ENCODE measurements at places on chromosomes 16 and 17.

DNA sequence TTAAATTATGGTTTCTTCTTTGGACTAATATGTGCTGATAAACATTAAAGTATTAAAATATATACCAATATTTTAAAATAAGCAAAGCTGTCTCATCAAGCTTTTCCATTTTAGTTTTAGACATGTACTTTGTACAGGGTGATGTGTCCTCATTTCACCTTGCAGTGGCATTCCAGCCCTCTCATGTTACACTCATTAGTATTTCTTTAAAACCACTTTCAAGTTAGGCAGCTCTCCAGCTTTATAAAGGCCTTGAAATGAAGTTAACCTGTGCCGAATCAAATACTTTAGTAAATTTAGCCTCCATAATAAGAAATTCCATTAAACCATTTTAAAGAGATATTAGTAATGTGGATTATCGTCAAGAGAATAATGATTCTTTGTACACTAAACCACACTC, 107.6 kb upstream of the HLF start:
- peak; percentile 23 for DNase-seq

DNA sequence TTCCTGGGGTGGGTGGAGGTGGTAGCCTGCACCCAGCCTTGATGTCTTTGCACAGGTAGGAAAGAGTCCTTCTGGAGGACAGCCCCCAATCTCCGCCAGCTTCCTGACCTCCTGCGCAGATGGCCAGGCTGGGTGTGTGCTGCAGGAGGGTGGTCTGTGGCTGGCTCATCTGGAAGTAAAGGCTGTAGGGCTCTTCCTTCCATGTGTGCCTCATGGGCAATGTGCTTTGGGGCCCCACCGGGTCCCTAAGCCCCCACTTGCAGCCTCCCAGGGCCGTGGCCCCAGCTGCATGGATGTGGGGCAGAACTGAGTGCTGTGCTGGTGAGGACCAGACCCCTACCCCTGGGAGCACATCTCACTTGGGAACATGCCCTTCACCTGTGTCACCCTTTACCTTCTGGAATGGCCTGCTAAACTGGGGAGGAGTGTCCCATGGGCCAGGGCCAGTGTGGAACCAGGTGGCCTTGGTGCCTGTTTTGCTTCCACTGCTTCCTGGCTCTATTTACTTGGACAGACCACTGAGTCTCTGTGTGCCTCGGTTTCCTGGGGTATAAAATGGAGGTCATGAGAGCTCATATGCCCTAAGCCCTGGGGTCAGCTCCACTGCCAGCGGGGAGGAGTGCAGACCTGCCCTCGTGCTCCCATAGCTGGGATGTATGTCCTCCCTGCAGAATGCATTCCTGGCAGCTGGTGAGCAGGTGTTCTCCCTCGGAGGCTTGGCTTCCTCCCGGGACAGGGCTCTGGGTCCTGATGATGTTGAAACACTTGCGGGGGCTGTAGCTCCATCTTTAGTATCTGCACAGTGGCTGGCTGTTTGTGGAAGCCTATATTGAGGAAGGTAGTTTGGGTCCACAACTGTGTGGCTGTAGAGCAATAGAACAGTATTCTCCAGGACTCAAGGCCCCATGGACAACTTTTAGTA, 18.0 kb downstream of the MPRIP start:
- no peak for DNase-seq

DNA sequence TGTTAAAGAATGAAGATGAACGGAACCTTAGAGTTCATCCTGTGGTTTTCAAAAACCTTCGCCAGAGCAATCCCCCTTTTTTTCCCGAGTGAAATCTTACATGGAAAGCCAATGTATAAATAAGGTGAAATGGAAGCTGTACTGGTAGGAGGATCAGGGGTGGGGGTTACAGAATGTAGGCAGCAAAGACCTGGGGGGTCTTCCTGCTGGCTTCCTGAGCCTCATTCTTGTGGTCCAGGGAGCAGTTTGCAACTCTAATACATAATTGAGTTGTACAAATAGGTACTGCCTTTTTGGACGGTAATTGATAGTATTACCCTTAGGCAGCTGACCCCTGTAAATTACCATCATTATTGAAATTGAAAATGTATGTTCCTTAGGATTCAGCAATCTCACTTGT, 34.1 kb downstream of the KSR1 start:
- no peak for DNase-seq

DNA sequence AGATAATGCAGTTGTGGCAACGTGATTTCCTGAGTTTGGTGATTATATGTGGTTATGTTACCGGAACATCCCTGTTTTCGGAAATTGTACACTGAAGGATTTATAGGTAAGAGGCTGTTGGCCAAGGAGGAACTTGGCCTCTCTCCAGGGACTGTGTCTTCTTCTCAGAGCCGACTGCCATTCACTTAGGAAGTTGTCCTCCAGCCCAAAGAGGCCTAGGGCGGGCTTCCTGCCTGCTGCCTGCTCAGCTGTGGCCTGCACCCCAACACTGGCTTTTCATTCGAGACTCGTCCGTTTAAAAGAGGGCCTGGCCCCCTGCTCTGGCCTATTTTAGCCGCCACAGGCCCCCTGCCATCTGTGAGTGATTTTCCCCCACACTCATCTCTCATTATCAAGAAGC, 64.3 kb downstream of the ZDHHC7 start:
- DNase-seq: peak; percentile 53

GRCh38 chr17:16818340-16818739, 128.3 kb downstream of the CCDC144A start:
- DNase-seq: no peak

GRCh38 chr17:63358111-63358839, 87.8 kb downstream of the CYB561 start:
- DNase-seq: peak; percentile 96

DNA sequence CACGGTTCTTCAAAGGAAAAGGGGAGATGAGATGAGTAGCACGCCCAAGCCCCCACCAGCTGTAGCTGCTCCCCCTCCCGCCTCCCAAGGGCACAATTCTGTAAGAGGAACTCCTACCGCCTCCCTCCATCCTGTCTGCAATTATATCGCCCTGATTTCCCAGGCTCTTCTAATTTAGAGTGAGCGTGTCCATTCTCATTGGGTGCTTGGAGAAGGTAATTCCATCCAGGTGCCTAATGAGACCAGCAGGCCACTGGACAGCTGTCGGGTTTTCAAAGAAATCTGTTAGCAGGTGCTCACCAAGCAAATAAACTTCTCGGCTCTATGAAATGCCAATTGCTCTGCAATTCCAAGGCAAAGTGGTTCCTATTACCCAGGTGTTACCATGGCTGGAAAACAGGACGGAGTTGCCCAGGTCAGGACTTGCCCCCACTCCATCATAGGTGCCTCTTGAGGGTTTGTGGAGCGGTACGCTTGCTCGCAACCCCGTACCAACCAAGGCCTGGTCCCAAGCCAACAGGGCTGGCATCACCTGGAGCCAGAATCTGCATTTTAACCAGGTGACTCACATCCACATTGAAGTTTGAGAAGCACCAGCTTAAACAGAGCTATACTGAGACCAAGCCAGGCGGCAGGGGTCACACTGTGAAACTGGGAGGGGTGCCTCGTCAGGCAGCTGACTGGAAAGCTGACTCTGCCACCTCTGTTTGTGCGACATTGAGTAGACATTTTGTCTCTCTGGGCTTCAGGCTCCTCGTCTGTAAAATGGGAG, 16.5 kb upstream of the MEAK7 start:
- no peak for DNase-seq

- no peak for DNase-seq
These were observed 300.2 kb downstream of the IRF8 start for GRCh38 chr16:86199182-86199581.

DNA sequence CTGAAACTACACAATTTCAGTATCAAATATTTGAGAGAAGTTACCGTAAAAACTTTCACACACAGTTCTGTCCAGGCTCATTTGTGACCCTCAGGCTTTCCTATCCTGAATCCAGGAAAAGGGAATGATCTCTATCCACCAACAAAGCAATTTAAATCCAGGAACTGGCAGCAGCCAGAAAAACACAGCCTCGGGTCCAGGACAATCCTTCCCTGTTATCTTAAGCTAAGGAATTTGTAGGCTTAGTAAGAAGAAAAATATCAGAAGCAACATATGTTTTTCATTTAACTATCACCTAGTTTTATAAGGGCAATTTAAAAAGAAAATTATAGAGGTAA, 47.1 kb downstream of the TEX2 start:
- DNase-seq: peak; percentile 51

- no peak for DNase-seq
These were observed 56.7 kb upstream of the TOB1 start for GRCh38 chr17:50922721-50923405.

DNA sequence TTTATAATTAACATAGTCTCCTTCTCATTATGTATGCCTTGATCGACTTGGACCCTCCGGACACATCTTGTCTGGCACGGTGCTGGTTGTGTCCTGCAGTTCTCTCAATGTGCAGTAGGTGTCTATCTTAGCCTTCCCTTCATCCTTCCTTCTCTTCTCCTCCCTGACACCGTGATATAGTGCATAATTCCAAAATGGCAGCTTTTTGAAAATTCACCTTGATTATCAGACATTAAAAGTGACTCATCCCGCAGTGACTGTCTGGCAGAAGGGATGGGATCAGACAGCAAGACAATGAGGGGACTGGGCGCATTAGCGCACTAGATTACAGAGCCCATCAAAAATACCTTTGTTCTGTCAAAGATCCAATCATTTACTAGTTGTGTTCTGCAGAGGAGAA, 70.0 kb upstream of the PMFBP1 start:
- DNase-seq: peak; percentile 54

GRCh38 chr16:77116856-77117255, 74.1 kb upstream of the MON1B start:
- no peak for DNase-seq

GRCh38 chr16:54447576-54448440, 161.2 kb upstream of the IRX3 start:
- peak; percentile 85 for DNase-seq

GRCh38 chr16:4011940-4012629, 104.2 kb downstream of the ADCY9 start:
- no peak for DNase-seq

DNA sequence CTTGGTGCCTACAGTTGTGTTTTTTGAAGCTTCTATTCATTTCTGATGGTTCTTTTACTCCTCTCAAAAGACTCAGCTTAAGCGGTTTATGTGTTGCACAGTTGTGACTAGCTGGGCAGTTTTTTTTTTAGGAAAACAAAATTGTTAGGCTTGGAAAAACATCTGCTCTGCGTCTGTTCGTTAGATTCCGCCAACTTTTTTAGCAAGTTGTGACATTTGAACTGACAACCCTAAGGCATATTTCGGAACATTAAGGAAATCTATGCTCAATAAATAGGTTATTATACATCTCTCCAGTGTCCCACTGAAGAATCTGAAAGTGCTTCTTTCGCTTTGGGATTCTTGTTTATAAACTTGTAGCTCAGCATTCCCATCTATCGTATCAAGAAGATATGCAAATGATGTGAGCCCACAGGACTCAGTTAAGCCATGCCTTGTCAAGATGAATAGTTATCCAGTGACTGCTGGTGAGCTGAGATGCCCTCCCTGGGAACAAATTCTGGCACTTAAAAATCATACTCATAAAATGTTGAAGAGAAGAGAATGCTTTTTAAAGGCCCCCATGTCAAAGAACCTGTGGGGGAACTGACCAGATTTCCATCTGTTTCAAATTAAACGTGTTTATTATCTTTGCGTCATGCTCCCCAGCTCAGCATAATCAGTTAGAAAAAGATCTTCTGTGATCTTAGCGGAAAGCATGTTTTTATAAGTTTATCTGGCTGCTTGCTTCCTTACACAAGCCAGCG, 109.0 kb upstream of the FAM20A start:
- DNase-seq: peak; percentile 79

DNA sequence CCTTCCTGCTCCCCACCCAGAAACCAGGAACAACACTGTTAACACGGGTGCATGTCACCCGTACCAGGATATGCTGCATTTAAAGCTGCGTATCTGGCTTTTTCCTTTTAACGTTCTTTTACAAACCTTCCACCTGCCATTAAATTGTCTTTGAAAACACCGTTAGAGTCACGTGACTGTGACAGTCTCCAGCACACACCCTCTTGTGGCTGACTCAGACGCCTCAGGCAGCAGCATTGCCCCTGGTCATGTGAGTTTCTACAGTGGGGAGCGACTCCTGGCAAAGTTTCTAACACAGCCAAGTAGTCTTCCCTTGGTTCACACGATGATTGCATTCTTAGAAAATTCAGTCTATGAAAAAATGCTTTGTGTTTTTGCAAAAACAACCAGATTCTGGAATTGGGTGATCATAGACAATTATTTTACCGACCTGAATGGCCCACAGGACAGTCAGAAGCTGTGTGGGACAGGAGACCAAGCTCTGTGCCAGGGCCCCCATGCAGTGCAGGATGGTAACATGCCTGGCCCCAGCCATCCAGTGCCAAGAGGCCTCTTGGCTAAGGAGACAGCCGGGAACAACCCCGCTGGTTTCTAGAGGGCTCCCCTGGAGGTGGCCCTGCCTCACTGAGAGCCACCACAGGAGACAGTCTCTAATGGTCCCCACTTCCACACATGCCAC, 199.1 kb downstream of the KATNIP start:
- peak; percentile 88 for DNase-seq

DNA sequence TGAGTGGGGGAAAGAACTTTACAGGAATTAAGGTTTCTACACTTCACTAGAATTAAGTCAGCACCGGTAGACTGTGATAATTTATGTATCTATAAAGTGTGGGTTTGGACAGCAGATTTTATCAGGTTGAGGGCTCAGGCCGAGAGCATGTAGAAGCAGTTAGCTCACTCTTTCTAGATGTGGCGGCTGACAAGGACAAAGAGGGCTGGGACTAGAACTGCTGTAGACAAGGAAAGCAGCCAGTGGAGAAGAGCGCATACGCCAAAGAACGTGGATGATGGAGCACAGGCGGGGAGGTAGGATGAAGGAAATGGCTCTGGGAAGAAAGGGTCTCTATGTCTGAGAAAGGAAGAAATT, 504 bp upstream of the GOSR1 start:
- peak; percentile 4 for DNase-seq

DNA sequence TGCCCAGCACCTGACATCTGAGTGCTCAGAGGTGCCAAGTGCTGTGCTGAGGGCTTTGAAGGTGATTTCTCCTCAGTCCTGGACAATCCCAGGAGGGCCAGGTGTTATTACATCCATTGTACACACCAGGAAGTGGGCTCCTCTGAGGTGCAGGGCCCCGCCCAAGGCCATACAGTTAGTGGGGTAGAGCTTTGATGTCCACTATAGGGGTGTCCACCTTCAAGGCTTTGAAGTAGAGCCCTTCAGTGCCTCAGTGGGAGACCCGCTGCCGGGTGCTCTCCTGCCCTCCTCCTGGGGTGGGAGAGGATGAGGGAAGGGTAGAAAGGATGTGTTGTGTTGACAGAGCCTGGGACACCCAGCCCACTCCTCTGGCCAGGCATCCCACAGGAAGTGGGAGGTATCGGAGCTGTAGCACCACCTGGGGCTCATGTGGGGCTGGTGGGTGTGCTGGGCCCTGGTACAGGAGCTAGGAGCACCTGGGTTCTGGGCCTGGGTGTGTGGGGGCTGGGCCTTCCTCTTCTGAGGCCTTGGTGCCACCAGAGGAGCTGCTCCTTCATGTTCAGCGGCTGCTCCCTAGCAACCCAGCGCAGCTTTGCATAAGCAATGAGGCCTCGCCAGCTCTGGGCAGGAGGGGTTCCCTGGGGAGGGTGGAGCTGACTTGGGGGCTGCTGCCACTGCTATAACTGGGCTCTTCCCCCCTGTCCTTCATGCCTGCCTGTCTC, 7.4 kb downstream of the LASP1 start:
- no peak for DNase-seq

GRCh38 chr16:48536614-48537200, 73.3 kb downstream of the N4BP1 start:
- DNase-seq: peak; percentile 45

All from AG10803 (cell line).